ENCODE measurements at places on chromosomes 2 and 18. TPM values are rescaled to one million over a fixed set of nuclear protein-coding genes. Genes with fewer than 3 reads are reported as not detected.

Gene CDK15
- 0.05 TPM for polyA plus RNA-seq

Gene MYO5B
- 38.5 TPM for polyA plus RNA-seq

Gene RGPD4
- not detected for polyA plus RNA-seq

Gene PAX3
- not detected for polyA plus RNA-seq

Gene FBXO36
- 0.57 TPM for polyA plus RNA-seq

Gene CFAP65
- polyA plus RNA-seq = not detected

Gene FAM124B
- polyA plus RNA-seq = 0.33 TPM

Gene OST4
- polyA plus RNA-seq = 358 TPM

Gene LCT
- polyA plus RNA-seq = 0.01 TPM

Gene ALK
- 0.05 TPM for polyA plus RNA-seq

Gene ANKAR
- polyA plus RNA-seq = 0.75 TPM

Gene GCKR
- 4.0 TPM for polyA plus RNA-seq

Gene C2orf92
- 1.8 TPM for polyA plus RNA-seq

Measured in esophagus (tissue), 2 donors.